Vagina (tissue), 2 donors: ENCODE measurements at places on chromosomes 11 and 22.

GRCh38 chr11:45599161-45599943 is 66.1 kb downstream of the CHST1 start:
- no peak for DNase-seq

GRCh38 chr11:35593143-35593542 is 25.1 kb upstream of the FJX1 start:
- DNase-seq: no peak

DNA sequence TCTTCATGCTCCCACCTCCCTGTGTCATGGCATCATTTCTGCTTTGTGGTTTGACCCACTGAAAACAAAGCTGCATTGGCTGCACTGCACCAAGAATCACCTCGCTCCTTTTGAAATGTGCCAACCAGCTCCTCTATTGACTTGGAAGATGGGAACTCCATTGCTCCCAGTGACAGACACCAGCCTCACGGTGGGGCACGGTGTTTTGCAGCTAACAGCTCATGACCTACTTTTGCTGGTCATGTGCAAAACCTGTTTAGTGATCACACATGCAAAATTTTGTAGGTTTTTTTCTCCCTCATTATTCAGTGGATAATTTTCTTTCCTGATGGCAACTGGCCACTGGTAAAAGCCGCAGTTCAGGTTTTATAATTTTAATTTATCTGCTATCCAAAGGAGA is 36.8 kb downstream of the ARFGAP2 start:
- no peak for DNase-seq

GRCh38 chr11:2277933-2278523 is 7.6 kb upstream of the ASCL2 start:
- peak; percentile 67 for DNase-seq

- peak; percentile 97 for DNase-seq
Measured at GRCh38 chr11:36431429-36432092, 78.5 kb downstream of the TRAF6 start.

DNA sequence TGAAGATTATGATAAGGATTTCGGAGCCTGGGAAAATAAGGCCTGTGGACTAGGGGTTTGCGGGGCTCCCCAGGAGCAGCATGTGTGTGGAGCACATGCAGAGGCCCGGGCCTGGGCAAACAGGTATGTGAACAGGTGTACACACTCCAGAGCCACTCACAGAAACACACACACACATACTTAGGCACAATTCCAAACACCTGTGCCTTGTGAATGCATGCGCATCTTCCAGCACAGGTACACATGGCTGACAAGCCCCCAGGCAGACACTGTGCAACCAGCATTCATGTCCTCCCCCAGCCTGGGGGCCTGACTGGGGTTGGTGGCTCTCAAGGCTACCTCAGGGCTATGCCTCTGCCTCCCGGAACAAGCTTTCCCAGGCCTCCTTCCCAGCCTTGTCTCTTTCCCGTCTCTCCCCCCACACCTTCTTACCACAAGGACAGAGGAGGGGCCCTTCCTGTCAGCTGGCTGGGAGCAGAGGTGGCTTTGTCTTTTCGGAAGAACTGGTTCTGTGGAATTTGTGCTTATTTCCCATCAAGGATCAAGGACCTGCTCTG is 2.6 kb upstream of the P2RY6 start:
- no peak for DNase-seq

DNA sequence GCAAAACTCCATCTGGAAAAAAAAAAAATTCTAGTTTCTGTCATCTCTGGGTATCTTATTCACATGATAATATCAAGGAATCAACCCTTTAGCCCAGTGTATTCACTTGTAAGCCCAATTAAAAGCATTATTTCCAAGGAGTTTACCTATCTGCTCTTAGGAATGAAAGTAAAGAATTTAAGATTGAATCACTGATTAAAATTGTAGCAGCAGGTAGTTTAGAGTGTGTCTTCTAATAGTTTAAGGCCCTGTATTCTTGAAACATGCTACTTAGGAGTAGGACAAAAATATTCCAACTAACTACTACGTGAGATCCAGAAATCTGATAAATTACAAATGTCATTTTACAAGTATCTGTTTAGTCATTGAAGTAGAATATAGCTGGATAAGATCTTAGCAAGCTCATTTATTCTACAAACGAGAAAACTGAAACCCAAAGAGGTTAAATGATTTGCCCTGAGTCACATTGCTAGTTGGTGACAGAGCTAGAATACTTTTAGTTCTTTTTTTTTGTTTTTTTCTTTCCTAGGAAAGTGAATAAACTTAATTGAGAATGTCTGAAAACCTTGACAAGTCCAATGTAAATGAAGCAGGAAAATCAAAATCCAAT is 4.0 kb downstream of the TCP11L1 start:
- DNase-seq: no peak

GRCh38 chr22:24133187-24133965 is 47.9 kb upstream of the SUSD2 start:
- no peak for DNase-seq

GRCh38 chr11:13261591-13262061 is 16.0 kb upstream of the BMAL1 start:
- DNase-seq: no peak

- DNase-seq: no peak
Measured at GRCh38 chr22:28978158-28978557, 83.5 kb downstream of the C22orf31 start.

- DNase-seq: no peak
Measured at GRCh38 chr11:69008737-69009440, 4.2 kb downstream of the MRGPRF start.

DNA sequence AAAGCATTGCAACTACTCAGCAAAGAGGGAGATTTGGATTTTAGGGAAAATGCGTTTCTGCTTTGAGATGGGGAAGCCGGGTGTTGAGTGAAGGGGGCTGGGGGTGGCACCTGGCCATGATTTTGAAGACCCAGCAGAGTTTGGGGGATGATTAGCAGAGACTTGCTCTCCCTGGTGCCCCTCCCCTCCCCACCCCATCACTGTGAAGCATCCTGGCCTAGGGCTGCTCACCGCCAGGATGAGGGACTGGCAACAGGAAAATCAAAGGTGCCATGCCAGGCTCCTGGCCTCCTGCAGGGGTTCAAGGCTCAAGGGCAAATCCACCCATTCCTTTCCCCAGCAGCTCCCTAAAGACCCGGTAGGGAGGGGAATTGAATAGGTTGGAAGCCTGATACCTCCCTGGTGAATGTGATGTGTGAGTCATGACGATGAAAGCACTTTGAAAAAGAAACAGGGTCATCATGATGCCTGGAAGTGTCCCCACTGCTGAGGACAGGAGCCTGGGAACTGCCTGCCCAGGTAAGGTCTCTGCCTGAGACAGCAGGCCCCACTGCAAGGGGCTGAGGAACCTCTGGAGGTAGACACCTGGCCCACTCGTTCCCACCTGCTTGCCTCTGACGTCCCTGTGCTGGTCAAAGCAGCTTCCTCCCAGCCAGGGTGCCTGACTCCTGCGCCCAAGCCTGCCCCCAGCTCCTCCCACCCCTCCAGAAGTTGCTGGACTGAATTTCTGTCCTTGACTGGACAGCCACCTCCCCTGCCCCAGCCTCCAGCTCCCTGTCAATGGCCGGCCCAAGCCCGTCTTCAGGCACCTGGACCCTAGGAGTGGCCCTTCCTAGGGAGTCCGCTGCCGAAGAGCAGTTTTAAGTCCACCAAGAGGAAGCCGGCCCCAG is 1.7 kb downstream of the CHST1 start:
- no peak for DNase-seq

DNA sequence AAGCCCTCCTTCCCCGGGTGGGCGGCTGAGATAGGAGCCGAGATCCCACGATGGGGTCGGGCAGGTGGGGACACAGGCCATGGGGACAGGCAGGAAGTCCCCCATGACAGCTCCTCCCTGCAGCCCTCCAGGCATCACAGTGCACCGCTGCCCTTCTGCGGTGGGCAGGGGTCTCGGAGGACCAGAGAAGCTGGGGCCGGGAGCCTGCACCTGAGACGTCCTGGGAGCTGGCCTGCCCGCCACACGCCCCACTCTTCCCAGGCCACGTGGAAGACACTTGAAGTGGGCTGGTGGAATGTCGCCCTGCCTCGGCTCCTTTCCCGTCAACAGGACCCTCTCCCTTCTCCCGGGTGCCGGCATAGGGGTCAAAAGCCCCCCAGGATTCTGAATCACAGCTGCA is 55.4 kb downstream of the ELFN2 start:
- DNase-seq: no peak

DNA sequence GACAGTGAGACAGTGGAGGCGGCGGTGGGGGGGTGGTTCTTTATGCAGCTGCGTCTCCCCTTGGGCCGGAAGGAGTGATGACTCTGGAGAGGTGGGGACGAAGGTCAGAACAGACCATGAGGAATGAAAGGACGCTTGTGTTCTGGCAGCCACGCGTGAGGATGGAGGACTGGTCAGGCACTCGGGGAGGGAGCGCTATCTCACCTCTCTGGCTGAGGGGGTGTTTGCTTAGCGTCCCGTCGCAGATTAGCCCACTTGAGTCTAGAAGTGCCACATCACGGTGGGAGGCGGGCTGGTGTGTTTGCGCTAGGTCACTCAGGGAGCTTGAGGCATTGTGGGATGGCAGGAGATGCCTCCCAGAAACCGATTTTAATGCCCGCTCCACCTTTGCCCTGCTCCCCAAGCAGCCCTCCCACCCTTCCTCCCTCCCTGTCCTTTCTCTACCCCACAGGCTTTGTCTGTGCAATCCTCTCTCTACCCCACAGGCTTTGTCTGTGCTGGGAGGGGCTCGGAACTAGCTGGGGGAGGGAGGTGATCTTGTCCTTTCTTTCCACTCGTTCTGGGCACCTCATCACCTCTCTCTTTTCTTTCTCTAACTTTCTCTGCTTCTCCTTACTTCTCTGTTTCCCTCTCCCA is 97.8 kb downstream of the PKNOX2 start:
- DNase-seq: no peak

DNA sequence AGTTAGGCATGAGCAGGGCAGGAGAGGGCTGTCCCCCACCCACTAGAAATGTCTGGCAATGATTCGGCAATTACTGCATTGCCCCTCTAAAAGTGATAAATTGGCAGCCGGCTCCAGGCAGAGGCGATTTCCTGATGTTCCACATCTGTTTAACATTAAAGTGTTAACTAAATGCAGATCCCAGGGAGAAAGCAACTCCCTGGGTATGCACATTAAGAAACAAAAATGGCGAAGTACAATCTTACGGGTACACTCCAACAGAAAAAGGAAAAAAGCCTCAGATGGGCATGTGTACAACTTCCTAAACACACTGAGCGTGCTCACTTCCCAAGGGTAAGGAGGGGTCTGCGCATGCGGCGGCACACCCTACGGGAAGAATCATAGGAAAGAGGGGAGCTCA is 314.4 kb downstream of the CASP12 start:
- no peak for DNase-seq

GRCh38 chr11:119320776-119321524 is 4.0 kb upstream of the MCAM start:
- DNase-seq: peak; percentile 86

- no peak for DNase-seq
Measured at GRCh38 chr11:70583781-70584218, 185.5 kb downstream of the CTTN start.

GRCh38 chr11:59891781-59892181 is 13.2 kb downstream of the OOSP3 start:
- DNase-seq: no peak

DNA sequence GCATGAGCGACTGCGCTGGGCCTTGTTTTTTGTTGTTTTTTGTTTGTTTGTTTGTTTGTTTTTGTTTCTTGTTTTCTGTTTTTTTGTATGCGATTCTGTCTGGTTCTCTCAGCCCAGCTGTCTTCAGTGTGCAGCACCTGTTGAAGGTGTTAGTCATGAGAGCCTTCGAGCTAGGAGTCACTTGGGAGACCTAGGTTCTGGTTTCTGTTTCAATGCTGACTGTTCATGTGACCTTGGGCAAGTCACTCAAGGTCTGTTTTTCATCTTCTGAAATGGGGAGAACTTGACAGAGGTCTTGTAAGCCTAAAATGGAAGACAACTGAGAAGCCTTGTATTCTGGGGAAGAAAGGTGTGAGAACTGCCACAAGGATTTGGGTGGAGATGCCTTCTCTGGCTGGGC is 1.8 kb downstream of the DCPS start:
- no peak for DNase-seq

DNA sequence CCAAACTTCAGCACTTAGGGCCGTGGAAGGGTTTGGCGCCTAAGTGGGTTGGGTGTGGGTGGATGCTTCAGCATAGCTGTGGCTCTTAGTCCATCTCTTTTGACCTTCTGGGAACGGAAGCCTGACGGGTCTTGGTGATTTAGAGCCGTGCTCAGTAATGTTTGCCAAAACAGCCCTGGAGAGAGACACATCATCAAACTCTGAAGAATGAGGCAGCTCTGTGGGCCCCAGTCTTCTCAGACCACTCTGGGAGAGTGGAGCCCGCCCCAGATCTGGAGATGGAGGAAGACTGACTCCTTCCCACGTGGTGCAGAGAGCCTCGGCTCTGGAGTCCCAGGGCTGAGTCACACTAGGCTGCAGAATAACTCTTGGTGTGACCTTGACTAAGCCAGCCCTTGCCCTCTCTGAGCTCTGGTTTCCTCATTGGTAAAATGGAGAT is 168.9 kb downstream of the C11orf91 start:
- DNase-seq: no peak

- no peak for DNase-seq
Measured at GRCh38 chr11:19874266-19874665, 161.6 kb downstream of the NAV2 start.

DNA sequence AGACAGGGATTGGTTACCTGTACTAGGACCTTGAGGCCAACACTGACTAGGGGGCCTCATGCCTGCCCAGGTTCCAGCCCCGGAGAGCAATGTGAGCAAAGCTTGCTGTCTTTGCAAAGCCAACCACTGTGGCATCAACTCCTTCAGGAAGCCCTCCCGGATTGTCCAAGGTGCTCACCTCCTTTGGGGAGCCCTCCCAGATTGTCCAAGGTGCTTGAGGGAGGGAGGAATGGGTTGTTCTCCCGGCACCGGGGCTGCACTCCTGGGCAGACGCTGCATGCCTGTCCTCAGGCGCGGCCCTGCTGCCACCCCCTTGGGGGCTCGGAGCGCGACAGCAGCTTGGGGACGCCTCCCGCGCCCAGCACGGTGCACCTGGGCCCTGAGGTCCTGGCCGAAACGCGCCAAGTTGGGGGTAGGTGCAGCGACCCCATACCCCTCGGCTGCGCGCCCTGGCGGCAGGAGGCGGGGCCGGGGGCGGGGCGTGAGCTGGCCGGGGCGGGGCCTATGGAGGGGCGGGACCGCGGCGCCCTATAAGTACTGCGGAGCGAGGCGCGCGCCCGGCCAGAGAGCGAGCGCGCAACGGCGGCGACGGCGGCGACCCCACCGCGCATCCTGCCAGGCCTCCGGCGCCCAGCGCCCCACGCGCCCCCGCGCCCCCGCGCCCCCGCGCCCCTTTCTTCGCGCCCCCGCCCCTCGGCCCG is at the start of gene CD81:
Gene CD81, plus strand, starts transcription at position 560 of the 701 bp plus-strand sequence. CDS start 240 bp downstream, outside the sequence.
- DNase-seq: no peak

DNA sequence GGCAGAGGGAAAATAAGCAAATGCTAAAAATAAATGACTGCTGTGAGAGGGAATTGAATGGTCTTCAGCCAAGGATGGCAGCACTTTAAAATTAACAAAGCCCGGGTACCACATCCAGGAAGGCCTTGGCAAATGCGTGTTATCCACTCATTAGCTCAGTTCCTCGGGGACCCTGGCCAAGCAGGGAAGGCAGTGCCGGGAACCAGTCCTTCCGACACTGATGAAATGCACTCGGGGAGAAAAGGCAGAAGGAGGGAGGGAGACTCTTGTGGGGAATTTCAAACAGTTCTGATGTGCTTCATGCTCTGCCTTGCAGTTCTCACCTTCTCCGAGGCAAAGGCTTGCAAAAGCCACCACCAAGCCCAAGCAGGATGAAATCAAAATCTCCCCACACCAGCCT is 38.3 kb downstream of the CLPB start:
- DNase-seq: peak; percentile 40

- DNase-seq: no peak
Measured at GRCh38 chr11:111426617-111427016, 47.5 kb upstream of the POU2AF1 start.

- DNase-seq: no peak
Measured at GRCh38 chr11:119788911-119789560, 60.0 kb upstream of the NECTIN1 start.

- DNase-seq: no peak
Measured at GRCh38 chr11:8956860-8957259, 7.4 kb downstream of the TMEM9B start.
